Stimulated activated CD4-positive, alpha-beta T cell treated with anti-CD3 and anti-CD28 coated beads, Interleukin-15, amount 100 ng/mL, for 24 hours (primary cell): ENCODE measurements at places on chromosomes 11 and 22.

DNA sequence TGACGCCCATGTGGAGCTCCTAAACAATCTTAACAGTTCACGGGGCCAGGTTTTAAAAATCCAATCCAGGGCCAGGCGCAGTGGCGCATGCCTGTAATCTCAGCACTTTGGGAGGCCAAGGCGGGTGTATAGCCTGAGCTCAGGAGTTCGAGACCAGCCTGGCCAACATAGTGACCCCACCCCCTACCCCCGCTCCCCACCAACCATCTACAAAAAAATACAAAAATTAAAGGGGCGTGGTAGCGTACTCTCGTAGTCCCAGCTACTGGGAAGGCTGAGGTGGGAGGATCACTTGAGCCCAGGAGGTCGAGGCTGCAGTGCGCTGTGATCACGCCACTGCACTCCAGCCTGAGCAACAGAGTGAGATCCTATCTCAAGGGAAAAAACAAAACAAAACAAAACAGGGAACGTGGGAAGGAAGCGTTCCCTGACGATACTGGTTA, 689 bp upstream of the SART1 start:
- DNase-seq = no peak

DNA sequence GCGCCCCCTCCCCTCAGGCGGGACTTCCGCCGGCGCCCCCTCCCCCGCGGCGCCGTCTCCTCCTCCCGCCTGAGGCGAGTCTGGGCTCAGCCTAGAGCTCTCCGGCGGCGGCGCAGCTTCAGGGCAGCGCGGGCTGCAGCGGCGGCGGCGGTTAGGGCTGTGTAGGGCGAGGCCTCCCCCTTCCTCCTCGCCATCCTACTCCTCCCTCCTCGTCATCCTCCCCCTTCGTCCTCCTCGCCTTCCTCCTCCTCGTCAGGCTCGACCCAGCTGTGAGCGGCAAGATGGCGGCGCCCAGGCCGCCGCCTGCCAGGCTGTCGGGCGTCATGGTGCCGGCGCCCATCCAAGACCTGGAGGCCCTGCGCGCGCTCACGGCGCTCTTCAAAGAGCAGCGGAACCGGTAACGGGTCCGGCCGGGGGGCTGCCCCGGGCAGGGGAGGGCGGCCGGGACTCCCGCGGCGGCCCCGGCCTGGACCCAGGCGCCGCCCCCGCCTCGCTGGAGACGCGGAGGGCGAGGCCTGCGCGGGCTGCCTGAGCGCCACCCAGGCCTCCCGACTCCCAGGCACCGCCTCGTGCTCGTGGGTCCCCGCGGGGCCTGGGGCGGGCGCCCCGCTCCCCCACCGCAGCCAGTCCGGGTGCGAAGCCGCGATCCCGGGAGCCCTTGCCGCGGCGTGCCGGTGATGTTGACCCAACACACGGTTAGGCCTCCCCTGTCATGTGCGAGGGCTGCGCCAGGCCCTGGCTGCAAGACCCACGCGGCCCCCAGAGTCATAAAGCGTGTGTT, at the start of gene ATXN10:
Gene ATXN10, plus strand, starts transcription at position 52 of the 781 bp plus-strand sequence. Its CDS starts 230 bp downstream, at position 282.
- peak; percentile 85 for DNase-seq

- no peak for DNase-seq
Observed at GRCh38 chr11:116145187-116145865, 627.5 kb downstream of the BUD13 start.

DNA sequence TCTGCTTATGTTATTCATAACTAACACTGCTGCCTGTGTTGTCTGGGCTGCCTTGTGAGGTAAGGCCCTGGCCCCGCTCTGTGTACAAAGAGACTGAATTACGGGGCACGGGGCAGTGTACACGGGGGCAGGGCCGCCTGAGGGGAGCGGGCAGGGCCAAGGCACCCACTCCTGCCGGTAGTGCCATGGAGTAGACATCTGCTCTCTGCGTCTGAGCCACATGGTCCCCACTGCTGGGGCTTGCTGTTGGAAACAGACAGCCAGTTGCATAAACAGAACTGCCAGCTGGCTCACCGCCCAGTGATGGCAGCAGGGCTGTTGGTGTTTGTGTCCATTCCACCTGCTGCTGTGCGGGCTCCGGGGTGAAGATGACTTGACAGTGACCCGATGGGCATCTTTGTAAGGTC, 19.8 kb downstream of the FAM118A start:
- DNase-seq = no peak

DNA sequence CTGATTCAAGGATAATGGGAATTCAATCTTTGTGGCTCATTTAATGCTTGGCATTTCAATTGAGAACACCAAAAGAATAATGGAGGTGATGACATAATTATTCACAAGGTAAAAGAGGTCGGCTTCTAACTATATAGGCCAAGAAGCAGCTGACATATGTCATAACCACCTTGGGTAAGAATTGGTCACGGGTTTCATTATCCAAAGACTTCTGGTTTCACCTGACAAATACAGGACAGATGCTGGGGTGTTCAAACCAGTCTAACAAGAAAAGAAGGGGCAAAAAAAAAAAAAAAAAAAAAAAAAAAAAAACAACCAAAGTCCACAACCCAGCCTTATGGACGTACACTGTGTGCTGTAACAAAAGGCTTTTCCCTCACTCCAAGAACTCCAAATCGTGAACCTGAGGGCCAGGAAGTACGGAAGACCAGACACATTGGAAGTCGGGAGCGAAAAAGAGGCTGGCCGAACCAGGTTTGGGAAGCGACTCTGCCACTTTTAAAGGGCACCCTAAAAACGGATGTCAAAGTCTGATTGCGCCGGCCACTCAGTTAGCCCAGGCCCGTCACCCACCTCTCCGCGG, 385 bp downstream of the HARBI1 start:
- DNase-seq = no peak

DNA sequence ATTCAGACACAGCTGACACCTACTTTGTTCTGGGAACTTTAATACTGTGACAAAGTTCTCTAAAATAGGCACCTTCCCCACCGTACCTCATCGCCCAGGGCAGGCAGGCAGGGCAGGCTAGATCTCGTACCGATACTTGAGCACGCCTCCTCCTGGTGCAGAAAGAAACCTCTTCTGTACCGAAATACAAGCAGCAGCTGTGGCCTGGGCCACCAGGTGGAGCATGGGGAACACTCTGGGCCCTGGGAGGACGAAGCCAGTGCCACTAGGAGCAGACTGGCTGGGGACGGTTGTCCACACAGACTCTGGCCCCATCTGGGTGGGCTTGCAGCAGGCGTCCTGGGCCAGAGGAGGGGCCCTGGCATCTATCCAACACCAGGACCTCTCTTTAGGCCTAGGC, 12.8 kb downstream of the PMM1 start:
- DNase-seq = peak; percentile 47

GRCh38 chr11:12169822-12170221, 59.4 kb downstream of the MICAL2 start:
- no peak for DNase-seq

GRCh38 chr11:1259076-1259461, 36.2 kb downstream of the MUC5B start:
- DNase-seq = no peak

DNA sequence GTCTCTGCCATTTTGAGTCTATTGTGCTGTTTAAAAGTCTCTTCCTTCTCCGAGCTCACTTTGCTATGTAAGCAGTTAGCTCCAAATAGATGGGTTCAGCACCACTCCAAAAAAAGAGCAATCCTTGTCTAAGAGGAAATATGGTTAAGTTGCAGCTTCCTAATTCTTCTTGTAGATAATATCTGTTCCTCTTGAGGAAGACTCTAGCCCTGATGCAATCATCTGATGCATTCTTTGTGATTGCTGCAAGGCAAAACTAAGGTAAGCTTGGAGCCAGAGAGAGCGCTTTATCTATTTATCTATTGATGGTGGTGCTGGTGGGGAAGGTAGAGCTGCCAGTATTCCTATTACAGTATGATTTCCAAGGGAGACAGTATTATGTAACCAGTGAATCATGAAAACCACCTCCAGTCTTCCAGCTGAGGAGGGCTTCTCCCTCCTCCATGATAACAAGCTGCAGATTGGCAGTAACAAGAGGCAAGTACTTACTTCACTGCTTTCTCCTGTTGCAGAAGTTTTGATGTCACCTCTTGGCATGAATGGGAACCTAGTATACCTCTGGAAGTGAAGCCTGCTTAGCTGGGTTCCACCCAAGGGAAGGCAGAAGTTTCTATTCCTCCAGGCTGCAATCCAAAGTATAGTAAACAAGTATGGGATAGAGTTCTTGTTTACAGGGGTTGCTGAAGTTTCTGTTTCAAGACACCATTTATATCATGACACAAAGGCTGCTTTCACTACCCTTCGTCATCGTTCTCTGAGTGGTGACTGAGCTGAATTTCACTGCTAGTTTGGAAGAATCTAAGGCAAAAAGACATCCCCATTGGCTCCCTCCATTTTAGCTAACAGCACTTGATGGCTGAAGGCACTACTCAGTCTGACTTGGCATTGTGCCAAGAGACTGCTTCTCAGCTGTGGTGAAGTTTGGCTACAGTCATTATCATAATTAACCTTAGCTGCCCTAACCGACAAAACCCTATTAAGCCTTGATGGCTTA, 49.7 kb downstream of the FDX1 start:
- DNase-seq = no peak

- no peak for DNase-seq
Observed at GRCh38 chr22:19772673-19773469, 12.3 kb downstream of the TBX1 start.

- DNase-seq = no peak
Observed at GRCh38 chr11:31824332-31824878, 13.3 kb upstream of the PAX6 start.

DNA sequence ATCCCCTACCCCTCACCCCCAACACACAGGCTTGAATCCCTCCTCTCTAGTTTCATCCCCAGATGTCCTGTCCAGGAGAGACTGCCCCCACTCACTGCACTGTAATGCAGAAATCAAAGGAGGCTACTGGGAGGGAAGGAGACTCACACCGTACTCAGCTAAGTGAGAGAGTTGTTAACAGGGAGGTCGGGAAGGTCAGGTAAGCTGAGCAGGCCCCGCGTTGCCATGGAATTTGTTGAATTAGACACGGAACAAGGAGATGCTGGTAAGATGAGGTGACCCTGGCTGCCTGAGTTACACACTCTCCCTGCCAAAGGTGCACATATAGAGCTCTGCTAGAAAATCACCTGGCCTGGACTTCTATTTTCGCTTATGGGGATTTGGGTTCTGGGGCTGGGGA, 197.9 kb downstream of the NXPE2 start:
- no peak for DNase-seq

GRCh38 chr11:120718171-120718570, 206.6 kb downstream of the GRIK4 start:
- no peak for DNase-seq

GRCh38 chr11:742571-743201, 4.6 kb upstream of the TALDO1 start:
- DNase-seq = no peak

- no peak for DNase-seq
Observed at GRCh38 chr22:31826443-31826842, 72.6 kb downstream of the DEPDC5 start.

DNA sequence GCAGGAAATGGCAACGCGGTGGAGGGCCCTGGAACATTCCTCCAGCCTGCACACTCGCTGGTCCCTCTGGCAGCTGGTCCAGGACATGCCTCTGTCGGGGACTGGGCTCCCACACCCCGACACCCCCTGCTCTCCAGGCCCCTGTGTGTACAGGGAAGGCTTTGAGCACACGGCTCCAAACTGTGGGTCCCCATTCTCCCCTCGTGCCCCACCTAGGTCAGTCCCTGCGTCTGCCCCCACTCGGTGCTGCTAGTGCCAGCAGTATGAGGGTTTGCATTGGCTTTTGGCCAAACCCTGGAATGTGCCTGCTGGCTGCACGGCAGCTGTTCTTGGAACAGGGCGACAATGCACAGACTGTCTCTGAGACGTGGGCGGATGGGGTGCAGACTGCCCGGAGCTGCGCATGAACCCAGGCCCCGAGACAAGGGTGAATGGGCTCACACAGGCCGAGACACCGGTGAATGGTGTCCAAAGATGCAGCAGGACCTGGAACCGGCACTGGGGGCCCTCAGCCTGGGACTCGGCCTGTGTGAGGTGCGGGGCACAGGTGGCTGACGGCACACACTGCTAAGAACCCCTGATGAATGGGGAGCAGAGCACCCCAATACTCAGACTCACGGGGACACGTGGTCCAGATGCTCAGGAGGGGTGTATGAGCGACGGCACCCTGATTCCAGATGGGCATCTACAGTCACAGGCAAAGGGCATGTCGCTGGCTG, 7.5 kb upstream of the SYT8 start:
- DNase-seq = no peak

DNA sequence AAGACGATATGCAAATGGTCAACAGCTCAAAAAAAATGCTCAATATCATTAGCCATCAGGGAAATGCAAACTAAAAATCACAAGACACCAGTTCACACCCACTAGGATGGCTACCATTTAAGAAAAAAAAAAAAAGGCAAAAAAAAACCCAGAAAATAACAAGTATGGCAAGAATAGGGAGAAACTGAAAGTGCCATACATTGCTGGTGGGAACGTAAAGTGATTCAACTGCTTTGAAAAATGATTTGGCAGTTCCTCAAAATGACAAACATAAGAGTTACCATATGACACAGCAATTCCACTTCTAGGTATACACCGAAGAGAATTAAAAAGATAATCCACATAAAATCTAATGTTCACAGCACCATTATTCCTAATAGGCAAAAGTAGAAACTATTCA, 47.5 kb downstream of the PICALM start:
- DNase-seq = no peak

GRCh38 chr11:1209371-1210057, 13.4 kb upstream of the MUC5B start:
- DNase-seq = no peak

DNA sequence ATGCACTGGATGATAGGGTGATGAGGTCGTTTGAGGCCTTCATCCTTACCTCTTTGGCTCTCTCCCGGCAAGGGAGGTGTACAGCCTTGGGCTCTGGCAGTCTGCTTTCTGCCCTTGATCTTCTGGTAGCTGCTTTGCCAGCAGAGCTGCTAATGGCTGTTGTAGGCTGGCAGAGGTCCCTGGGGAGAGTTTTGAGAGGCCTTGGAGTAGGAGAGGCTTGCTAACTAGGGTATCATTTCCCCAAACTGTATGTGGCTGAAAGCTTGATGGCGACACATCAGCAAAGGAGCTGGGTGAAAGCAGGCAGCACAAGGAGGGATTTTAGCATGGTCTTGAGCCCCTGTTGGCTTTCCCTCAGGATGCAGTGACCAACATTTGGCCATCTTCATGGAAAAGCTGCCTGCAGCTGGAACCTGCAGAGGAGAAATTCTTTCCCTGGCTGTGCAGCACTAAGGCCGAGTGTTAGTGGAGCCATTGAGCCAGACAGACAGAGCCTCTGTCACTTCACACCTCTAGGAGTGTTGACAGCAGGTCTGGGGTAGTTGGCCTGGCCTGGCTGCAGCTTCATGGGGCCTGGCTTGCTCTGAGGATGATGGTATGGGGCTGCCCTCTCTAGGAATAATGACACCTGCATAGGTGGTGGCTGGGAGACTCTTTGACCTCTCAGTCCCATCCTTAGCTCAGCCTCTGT, 3.5 kb upstream of the AMPD3 start:
- DNase-seq = no peak

- no peak for DNase-seq
Observed at GRCh38 chr11:42890773-42891172, 421.0 kb upstream of the API5 start.

GRCh38 chr11:58179648-58180047, 9.2 kb upstream of the OR9Q2 start:
- no peak for DNase-seq

- DNase-seq = no peak
Observed at GRCh38 chr11:27882066-27882697, 181.9 kb upstream of the BDNF start.

GRCh38 chr11:62548545-62549335, 2.1 kb upstream of the AHNAK start:
- DNase-seq = no peak

GRCh38 chr11:126312961-126313360, 9.1 kb downstream of the DCPS start:
- no peak for DNase-seq
